ENCODE measurements at places on chromosomes 6 and 20. TPM values are rescaled to one million over a fixed set of nuclear protein-coding genes. Genes with fewer than 3 reads are reported as not detected.

DNA sequence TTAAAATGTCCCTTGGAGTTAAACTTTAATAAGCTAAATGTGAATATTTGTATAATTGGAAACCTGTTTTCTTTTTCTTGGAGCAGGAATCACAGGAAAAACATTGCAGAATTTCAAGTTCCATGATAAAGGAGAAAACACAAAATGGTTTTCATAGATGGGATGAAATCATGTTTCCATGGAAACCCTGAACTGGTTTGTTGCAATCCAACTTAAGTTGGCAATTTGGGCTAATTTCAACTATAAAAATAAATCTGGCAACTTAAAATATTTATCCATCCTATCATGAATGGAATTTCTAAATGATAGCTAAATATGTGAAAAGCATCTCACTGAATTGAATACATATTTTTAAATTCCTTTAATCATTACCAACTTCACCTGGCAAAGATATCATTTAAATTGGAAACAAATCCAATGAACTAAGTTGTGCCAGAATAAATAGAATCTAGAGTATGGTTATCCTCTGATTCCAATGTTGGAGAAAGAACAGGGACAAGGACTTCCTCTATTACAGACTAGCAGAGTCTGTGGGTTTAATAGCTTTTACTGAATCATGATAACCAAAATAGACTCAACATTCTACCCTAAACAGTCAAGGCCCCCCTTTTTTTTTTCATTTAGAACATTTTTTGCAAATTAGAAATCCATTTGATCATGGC is 33.2 kb downstream of the COL21A1 start:
- peak; percentile 18 for DNase-seq
- no peaks in the 10 kb centered on the region for H3K36me3 ChIP-seq
- H3K4me1 ChIP-seq: no peaks in the 10 kb centered on the region
- H3K27ac ChIP-seq: no peak overlapping the region

DNA sequence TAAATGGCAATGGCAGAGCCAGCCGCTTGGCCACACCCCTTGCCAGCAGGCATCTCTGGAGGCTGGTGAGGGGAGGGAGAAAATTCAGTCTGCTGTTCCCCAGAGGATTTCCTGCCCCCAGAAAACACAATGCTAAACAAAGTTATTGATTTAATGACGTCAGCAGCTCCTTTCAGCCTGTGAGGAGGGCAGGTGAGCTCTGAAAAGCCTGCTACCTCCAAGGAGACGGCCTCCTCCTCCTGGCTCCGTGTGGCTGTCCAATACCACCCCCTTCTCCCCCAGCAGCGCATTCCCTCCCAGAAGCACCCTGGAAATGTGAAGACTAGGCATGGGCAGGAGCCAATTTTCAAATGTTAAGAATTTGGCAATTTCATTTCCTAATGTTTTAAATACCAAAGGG is 393.1 kb downstream of the ZFAND3 start:
- H3K27me3 ChIP-seq: no peaks in the 10 kb centered on the region
- DNase-seq: no peak
- H3K4me3 ChIP-seq: no peak overlapping the region
- H3K4me1 ChIP-seq: peaks cover 51% of the 10 kb centered on the region

GRCh38 chr6:143806282-143807102 is 36.6 kb upstream of the LTV1 start:
- DNase-seq: peak; percentile 47
- H3K36me3 ChIP-seq: peaks cover 26% of the 10 kb centered on the region
- no peaks in the 10 kb centered on the region for H3K27me3 ChIP-seq
- H3K4me1 ChIP-seq: no peaks in the 10 kb centered on the region

GRCh38 chr20:32111156-32111686 is 1.7 kb downstream of the TM9SF4 start:
- H3K4me3 ChIP-seq: no peak overlapping the region
- no peak for DNase-seq
- H3K27me3 ChIP-seq: no peaks in the 10 kb centered on the region
- no peak overlapping the region for H3K27ac ChIP-seq
- H3K36me3 ChIP-seq: peaks cover 7% of the 10 kb centered on the region

DNA sequence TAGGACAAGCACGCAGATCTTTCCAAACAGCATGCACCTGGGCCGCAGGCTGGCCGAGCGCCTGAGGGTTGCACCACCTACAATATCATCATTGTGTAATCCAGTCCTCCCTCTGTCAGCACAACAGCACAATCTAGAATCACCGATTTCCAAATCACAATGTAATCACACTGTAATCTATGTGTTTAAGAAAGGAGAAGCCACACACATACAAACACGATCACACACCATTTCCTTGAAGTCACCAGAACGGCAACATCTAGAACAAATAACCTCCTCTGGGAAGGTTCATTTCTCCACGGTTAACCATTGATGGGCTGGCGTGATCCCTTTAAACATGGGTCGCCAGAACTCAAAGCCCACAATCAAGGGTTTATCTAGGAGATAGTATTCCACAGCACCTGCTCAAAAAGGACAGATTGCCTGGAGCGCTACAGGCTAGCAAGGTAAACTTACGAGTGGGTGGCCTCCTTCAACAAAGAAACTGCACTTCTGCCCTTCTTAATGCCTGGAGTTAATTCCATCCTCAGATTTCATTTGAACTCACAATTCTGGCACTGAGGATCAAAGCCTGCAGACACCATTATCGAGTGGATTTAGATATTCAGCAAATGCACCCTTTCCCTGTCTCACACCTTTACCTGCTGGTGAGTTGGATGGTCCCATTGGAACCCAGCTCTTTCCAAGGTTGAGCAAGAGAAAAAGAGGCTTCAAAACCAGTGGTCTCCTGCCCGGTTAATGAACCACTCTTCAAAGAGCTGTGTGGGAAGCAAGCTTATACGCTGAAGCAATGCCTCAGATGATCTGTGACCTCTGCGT is 83.8 kb upstream of the FOXQ1 start:
- no peak overlapping the region for H3K27ac ChIP-seq
- H3K4me1 ChIP-seq: peaks cover 5% of the 10 kb centered on the region
- no peak for DNase-seq
- H3K4me3 ChIP-seq: no peak overlapping the region

DNA sequence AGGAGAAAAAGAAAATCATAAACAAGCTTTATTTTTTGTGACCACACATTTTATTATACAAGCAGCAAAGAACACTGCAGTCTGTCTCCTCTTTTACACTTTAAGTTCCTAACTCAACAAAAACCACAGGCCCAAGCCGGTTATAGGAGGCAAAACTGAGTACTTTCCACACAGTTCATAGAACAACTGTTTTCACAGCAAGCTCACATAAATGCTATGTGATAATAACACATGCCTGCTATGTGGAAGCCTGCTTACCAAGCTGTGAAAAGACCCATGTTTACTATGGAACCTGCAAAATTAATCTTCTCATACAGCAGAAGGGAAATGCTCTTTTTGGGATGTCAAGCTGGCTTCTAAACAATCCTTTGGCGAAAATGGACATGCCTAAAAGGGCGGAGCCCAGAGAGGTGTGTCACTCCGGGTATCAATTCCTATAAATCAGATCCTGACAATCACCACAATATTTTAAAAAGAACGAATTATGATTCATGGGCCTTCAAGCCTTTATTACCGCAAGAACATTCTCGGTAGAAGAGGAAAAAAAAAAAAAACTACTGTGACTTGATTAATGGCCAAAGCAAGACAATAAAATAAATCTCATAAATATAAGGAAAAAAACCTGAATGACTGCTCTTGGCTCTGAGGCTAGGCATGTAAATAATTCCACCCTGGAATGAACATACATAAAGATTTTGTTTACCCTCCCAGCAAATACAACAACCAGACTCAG is 2.6 kb downstream of the TRERF1 start:
- peak overlapping the region; percentile 6 for H3K4me3 ChIP-seq
- H3K27me3 ChIP-seq: no peaks in the 10 kb centered on the region
- H3K27ac ChIP-seq: no peak overlapping the region

The BPI gene
- total RNA-seq: 0.40 TPM

- H3K4me3 ChIP-seq: no peak overlapping the region
- H3K27me3 ChIP-seq: no peaks in the 10 kb centered on the region
- no peaks in the 10 kb centered on the region for H3K36me3 ChIP-seq
- no peak overlapping the region for H3K27ac ChIP-seq
- DNase-seq: peak; percentile 18
- no peaks in the 10 kb centered on the region for H3K4me1 ChIP-seq
Measured at GRCh38 chr6:21915707-21916260, 322.2 kb downstream of the SOX4 start.

The LRRC73 gene
- total RNA-seq: 0.22 TPM

The VSX1 gene
- not detected for total RNA-seq

- no peak for DNase-seq
- no peaks in the 10 kb centered on the region for H3K36me3 ChIP-seq
- no peaks in the 10 kb centered on the region for H3K4me1 ChIP-seq
Measured at GRCh38 chr20:2386516-2387179, 5.9 kb downstream of the TGM6 start.

The SYNDIG1 gene
- 2.5 TPM for total RNA-seq

GRCh38 chr20:52921340-52921739 is 50.8 kb upstream of the TSHZ2 start:
- no peaks in the 10 kb centered on the region for H3K36me3 ChIP-seq
- no peak overlapping the region for H3K4me3 ChIP-seq
- no peak for DNase-seq
